Fibroblast of villous mesenchyme (primary cell): ENCODE measurements at places on chromosomes 6 and 20. TPM values are rescaled to one million over a fixed set of nuclear protein-coding genes. Genes with fewer than 3 reads are reported as not detected.

DNA sequence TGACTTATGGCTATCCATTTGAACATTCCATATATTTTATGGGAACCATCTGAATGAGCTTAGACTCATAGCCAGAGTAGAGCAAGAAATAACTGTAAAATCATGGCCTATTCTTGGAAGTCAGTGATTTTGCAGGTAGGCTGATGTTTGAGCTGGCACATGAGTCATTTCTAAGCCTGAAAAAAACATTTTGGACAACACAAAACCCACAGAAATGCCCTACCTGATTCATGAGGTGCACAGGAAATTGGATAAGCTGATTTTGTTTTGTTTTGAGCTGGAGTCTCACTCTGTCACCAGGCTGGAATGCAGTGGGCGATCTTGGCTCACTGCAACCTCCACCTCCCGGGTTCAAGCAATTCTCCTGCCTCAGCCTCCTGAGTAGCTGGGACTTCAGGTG lies 443.0 kb downstream of the PKHD1 start:
- no peak for DNase-seq

The RIN2 gene
- total RNA-seq, result 57.7 and 102 TPM in 2 replicates

- no peak for DNase-seq
These were observed 16.9 kb upstream of the PBOV1 start for GRCh38 chr6:138235205-138235604.

The NKAPL gene
- 0.64 and 1.7 TPM in 2 replicates for total RNA-seq

The PROKR2 gene
- total RNA-seq, result not detected in 2 replicates

- DNase-seq, result peak; percentile 91
These were observed 61.1 kb upstream of the SLC22A16 start for GRCh38 chr6:110537208-110538123.

The OPRL1 gene
- 1.6 and 1.7 TPM in 2 replicates for total RNA-seq

GRCh38 chr6:79613912-79614311 lies 17.2 kb upstream of the SH3BGRL2 start:
- DNase-seq, result no peak

The DSP gene
- 28.1 and 33.2 TPM in 2 replicates for total RNA-seq

The METTL24 gene
- total RNA-seq, result 0.32 TPM in 1 of 2 replicates, not detected in the other

DNA sequence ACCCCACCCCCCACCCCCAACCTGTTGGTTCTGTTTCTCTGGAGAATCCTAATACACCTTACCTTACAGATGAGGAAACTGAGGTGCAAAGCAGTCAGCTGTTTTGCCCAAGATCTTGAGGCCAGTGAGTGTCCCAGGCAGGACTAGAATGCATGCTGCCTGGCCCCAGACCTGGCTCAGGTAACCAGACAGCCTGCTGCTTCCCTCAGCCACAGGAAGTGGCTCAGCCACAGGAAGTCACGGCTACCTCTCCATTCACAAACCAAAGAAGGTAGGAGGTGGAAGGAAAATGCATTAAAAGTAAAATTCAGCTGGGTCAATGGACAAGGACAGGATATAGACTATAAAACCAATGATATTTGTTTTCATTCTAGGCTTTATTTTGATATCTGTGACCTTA lies 517.6 kb downstream of the CD83 start:
- no peak for DNase-seq

The ID4 gene
- total RNA-seq, result 2.2 and 4.2 TPM in 2 replicates

DNA sequence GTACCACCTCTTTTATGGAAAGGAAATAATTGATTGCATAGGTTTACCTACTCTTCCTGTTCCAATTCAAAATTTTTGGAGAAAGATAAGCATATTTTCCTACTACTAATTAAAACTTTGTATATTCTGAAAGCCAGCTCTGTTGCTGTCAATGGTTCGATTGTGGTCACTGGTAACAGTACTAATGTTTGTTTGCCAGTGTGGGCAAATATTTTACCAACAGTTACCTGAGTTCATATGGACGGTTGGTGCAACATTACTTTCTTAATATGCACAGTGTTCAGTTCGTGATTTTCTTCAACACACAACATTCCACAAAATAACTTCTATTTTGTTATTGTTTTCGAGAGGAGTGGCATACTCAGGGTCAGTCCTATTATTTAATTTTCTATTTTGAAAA lies 17.1 kb upstream of the CTAGE9 start:
- no peak for DNase-seq

- DNase-seq, result peak; percentile 27
These were observed 50.8 kb upstream of the NRN1 start for GRCh38 chr6:6057442-6058053.

The GNMT gene
- total RNA-seq, result 0.32 TPM in 1 of 2 replicates, not detected in the other

The LIN28B gene
- total RNA-seq, result 5.6 and 7.4 TPM in 2 replicates

The TNFRSF6B gene
- 31.5 and 44.5 TPM in 2 replicates for total RNA-seq

The WFDC10B gene
- not detected in 2 replicates for total RNA-seq

DNA sequence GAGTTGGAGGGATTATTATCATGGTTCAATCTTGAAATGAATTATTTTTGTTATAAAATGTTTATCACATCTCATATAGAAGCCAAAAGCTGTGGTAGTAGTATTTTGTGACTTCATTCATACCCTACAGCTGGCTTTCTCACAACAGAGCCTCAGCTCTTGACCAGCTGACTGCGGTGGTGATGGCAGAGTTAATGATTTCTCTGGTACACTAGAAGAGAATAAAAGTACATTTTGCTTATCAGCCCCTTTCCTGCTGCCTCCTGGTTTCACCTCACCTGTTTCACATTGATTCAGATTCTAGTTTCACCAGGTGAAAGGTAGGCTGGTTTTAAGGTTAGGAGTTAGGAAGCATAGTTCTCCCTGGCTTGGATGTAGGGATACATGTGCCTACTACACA lies 55.7 kb downstream of the AFG1L start:
- DNase-seq, result no peak

DNA sequence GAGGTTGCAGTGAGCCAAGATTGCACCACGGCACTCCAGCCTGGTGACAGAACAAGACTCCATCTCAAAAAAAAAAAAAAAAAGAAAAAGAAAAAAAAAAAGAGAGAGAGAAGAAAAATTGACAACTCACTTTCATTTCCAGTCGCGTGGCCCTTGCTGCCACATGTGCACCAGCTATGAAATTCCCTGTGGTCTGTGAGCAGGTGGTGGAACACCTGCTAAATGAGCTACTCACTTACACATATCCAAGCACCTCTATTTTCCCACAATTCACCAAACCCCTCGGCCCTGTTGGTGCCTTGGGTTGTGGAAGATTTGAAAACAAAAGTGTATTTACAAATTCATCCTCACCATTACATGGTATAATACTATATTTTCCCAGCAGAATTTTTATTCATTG lies 105.2 kb upstream of the ASF1A start:
- no peak for DNase-seq

- no peak for DNase-seq
These were observed 2.6 kb downstream of the MICA start for GRCh38 chr6:31405996-31406395.

- no peak for DNase-seq
These were observed 68.9 kb downstream of the GINS1 start for GRCh38 chr20:25476106-25477013.

DNA sequence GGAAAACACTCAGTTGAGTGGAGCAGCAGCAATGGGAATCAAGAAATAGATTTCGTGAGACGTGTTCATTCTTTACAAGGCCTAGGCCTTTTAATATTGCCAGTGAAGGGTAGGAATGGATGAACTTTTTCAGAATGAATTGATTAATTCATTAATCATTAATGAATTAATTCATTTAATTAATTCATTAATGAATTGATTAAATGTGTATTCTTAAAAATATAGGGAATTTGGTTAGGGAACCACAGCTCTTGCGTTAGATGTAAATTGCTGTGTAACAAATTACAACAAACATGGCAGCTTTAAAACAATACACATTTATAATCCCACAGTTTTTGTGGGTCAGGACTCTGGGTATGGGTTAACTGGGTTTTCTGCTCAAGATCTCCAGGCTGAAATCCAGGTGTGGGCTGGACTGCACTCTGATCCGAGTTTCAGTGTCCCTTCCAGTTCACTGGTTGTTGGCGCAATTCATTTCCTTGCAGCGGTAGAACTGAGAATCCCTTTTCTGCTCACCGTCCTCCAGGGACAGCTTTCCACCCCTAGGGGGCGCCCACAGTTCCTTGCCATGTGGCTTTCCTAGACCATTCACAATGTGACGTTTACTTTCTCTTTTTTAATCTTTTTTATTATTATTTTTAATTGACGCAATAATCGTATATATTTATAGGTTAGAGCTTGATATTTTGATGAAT lies 32.8 kb upstream of the BCAS1 start:
- DNase-seq, result peak; percentile 72

DNA sequence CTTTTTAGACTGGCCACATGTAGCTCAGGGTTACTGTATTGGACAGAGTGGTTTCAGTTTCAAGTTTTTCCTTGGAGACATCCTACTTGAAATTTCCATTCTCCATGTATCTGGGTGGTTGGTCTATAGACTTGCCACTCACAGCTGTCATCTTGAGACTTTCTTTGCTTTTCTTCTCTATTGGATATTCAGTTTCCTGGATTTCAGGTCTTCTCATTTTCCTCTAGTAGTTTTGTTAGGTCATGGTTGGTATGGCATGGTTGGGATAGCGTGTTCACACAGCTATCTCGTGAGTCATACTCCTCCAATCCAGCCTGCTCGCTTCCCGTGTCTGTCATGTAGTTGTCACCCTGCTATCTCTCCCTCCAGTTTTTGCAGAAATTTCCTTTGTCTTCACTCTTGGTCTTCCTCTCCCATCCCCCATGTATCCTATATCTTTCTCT lies 48.3 kb downstream of the PTPN1 start:
- DNase-seq, result peak; percentile 76

The SLC16A10 gene
- total RNA-seq, result not detected in 2 replicates

The CTCFL gene
- not detected in 2 replicates for total RNA-seq

The AKIRIN2 gene
- total RNA-seq, result 13.9 and 17.7 TPM in 2 replicates

GRCh38 chr20:63280929-63281545 lies 8.4 kb downstream of the ARFGAP1 start:
- DNase-seq, result no peak

DNA sequence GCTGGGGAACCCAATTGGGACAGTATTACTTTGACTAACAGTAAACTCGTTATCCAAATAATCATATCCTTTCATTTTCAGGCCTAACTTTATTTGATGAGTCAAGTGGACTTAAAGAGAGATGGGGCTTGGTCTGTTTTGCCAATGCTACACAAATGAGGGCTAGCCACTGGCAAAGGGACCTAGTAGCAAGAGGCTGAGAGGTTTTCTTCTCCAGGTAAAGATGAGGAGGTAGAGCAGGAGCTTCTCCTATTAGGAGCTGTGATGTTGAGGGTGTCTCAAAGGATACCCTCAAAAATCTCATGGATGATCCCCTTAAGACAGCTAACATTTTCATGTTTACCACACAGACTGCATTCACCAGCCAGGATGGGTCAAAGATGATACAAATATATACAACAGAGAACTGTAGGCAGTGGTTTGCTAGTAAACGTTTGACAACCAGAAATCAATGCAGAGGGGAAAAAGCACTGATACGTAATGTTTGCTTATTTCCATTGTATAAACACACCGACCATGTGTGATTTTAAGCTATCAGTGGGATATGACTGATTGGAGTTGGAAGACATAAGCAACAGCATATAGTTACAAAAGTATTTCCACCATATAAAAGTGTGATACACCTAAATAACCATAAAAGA lies 153.3 kb downstream of the IBTK start:
- no peak for DNase-seq

- DNase-seq, result no peak
These were observed 384.1 kb downstream of the LAMA2 start for GRCh38 chr6:129267028-129267427.

The PHIP gene
- 16.4 and 26.3 TPM in 2 replicates for total RNA-seq

DNA sequence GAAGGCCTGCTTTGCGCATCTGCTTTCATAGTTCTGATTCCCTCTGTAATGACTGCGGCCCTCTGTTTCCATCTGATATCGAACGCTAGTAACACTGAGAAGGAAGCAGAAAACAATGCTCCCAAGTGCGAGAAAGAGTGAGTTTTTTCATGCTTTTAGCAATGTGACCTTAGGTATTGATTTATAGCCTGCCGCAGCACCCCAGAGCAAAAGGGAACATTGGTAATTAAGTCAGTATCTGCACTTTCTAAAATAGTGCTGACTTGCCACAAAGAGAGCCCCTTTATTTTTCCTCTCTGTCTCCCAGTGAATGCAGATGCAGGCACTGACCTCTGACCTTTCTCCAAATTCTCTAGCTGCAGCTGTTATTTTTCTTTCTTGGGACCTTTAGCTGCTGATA lies 129.8 kb downstream of the HDGFL1 start:
- no peak for DNase-seq

The CLPSL1 gene
- total RNA-seq, result not detected in 2 replicates

The EZR gene
- total RNA-seq, result 100 and 116 TPM in 2 replicates

GRCh38 chr6:44381739-44382138 lies 5.8 kb upstream of the CDC5L start:
- peak; percentile 14 for DNase-seq

- no peak for DNase-seq
These were observed 14.1 kb downstream of the NFATC2 start for GRCh38 chr20:51528263-51529027.

DNA sequence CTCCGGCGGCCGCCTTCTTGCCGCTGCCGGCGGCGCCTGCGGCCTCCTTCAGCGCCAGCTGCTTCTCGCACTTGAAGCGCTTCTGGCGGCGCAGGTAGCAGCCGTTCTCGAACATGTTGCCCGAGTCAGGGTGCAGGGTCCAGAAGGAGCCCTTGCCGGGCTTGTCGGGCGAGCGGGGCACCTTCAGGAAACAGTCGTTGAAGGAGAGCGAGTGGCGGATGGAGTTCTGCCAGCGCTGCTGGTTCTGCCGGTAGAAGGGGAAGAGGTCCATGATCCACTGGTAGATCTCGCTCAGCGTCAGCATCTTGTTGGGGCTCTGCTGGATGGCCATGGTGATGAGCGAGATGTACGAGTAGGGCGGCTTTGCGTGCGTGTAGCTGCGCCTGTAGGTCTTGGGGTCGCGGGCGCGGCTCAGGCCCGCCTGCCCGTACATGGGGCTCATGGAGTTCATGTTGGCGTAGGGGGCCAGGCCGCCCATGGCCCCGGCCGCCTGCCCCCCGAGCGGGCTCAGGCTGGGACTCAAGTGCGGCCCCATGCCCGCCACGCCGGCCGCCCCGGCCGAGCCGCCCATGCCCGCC lies 1.9 kb downstream of the FOXA2 start:
- no peak for DNase-seq

The SCUBE3 gene
- 10.0 and 26.8 TPM in 2 replicates for total RNA-seq

DNA sequence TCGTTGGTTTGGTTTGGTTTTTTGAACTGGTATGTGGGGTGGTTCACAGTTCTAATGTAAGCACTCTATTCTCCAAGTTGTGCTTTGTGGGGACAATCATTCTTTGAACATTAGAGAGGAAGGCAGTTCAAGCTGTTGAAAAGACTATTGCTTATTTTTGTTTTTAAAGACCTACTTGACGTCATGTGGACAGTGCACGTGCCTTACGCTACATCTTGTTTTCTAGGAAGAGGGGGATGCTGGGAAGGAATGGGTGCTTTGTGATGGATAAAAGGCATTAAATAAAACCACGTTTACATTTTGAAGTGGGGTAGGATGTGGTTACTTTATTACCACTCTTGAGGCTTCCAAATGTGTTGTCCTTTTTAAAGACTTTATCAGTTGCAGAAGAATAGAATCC lies 168.0 kb downstream of the ZMYND8 start:
- DNase-seq, result no peak

- DNase-seq, result no peak
These were observed 821 bp upstream of the TAAR5 start for GRCh38 chr6:132590362-132590761.

GRCh38 chr6:14381829-14382677 lies 264.5 kb downstream of the CD83 start:
- DNase-seq, result no peak
